ENCODE measurements at places on chromosomes 3 and 15. TPM values are rescaled to one million over a fixed set of nuclear protein-coding genes. Genes with fewer than 3 reads are reported as not detected.
A peak's percentile ranks its signal among the peaks of the same experiment; 100 is the strongest.

CCDC9B gene
- total RNA-seq, result 23.9 TPM

FANCD2OS gene
- not detected for total RNA-seq

SLC2A2 gene
- not detected for total RNA-seq

LRRN1 gene
- 3.5 TPM for total RNA-seq

GOLGA8A gene
- total RNA-seq, result 27.5 TPM

P2RY14 gene
- total RNA-seq, result not detected

C2CD4A gene
- total RNA-seq, result under 0.01 TPM

- H3K4me1 ChIP-seq, result peaks cover 15% of the 10 kb centered on the region
- no peak overlapping the region for H3K4me3 ChIP-seq
- H3K36me3 ChIP-seq, result no peaks in the 10 kb centered on the region
Measured at GRCh38 chr3:69869643-69870042, 129.9 kb upstream of the SAMMSON start.

DNA sequence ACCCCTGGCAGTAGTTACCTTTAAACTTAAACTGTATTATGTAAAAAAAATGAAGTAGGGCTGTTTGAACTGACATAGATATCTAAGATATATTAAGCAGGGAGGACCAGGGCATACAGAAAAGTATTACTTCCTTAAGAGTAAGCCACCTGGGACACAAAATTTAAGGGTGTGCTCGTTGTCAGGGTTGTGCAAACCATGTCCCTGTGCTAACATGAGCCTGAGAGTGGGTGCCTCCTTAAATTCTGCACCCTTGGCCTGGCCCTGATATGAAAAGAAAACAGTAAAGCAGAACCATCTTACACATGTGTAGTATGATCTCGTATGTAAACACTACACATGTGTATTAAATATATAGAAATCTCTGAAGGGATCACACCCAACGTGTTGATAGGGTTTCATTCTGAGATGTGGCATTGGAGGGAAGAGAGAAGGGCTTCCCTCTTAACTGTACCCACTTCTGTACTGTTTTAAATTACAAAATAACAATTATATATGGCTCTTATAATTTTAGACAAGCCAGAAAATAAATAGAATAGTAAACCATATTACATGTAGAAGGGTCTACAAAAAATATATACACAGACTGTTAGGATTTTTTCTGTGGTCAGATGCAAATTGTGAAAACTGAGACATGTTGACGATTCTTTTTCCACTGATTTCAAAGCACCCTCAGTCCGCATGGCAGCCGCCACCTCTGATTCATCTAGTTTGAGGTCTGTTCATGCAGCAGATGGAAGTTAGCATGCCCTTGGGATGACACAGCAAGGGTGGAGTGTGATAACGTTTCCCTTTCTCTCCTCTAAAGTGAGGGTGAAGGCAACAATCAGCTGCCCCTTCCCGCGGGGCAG is 400.8 kb upstream of the PROK2 start:
- H3K4me1 ChIP-seq, result peaks cover 18% of the 10 kb centered on the region
- H3K27me3 ChIP-seq, result no peaks in the 10 kb centered on the region
- peak overlapping the region; percentile 94 for H3K27ac ChIP-seq

GRCh38 chr3:71372241-71372768 is 211.2 kb downstream of the FOXP1 start:
- H3K4me3 ChIP-seq, result no peak overlapping the region
- H3K27ac ChIP-seq, result no peak overlapping the region
- H3K27me3 ChIP-seq, result no peaks in the 10 kb centered on the region
- H3K36me3 ChIP-seq, result no peaks in the 10 kb centered on the region
- no peak for DNase-seq
- H3K4me1 ChIP-seq, result peaks cover 13% of the 10 kb centered on the region

GRCh38 chr3:155843569-155843968 is 10.7 kb downstream of the SLC33A1 start:
- no peak overlapping the region for H3K27ac ChIP-seq
- H3K4me1 ChIP-seq, result no peaks in the 10 kb centered on the region
- no peaks in the 10 kb centered on the region for H3K36me3 ChIP-seq
- H3K4me3 ChIP-seq, result no peak overlapping the region
- no peak for DNase-seq
- no peaks in the 10 kb centered on the region for H3K27me3 ChIP-seq

DNA sequence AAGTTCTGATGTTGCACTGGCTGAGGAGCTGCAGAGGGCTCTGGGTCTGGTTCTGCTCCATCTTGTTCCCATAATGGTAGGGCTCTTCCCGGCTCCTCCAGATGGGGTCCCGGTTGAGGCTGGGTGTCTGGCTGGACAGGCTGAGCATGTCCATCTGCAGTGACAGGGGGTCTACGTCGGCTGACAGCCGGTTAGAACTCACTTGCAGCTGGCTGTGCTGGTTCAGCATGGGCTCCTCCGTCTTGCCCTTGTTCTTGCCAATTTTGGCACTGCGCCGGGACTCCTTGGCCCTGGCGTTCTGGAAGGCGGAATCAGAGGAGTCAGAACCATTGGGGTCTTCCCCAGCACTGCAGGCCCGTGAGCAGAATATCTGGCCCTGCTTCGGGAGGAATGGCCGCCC is 78.1 kb downstream of the PRICKLE2 start:
- H3K27ac ChIP-seq, result no peak overlapping the region
- H3K4me1 ChIP-seq, result peaks cover 16% of the 10 kb centered on the region
- no peak overlapping the region for H3K4me3 ChIP-seq
- no peaks in the 10 kb centered on the region for H3K27me3 ChIP-seq
- no peak for DNase-seq
- peaks cover 19% of the 10 kb centered on the region for H3K36me3 ChIP-seq

- no peak for DNase-seq
- no peak overlapping the region for H3K4me3 ChIP-seq
- no peaks in the 10 kb centered on the region for H3K27me3 ChIP-seq
- H3K4me1 ChIP-seq, result peaks cover under 1% of the 10 kb centered on the region
- H3K36me3 ChIP-seq, result no peaks in the 10 kb centered on the region
Measured at GRCh38 chr3:190261015-190261414, 61.2 kb downstream of the CLDN1 start.

DNA sequence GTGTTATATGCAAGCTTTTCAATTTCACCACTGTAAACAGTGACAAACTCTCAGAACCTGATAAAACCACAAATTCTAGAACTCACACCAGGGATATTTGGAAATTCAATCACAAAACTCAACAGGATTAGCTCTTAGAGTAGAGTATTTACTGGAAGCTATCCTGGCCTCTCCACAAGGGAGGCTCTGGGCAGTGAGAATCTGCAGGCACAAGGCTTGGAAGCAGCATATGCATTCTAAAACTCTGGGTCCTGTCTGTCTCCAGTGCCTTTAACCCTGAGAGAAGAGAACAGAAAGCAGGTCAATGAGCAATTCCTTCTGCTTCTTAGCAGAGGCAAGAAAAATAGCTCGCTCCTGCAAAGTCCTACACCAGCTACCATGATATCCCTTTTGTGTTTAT is 23.4 kb downstream of the PLSCR4 start:
- H3K27me3 ChIP-seq, result no peaks in the 10 kb centered on the region
- H3K4me3 ChIP-seq, result no peak overlapping the region
- no peak overlapping the region for H3K27ac ChIP-seq
- no peak for DNase-seq
- H3K4me1 ChIP-seq, result peaks cover 11% of the 10 kb centered on the region

- no peaks in the 10 kb centered on the region for H3K27me3 ChIP-seq
- no peak overlapping the region for H3K4me3 ChIP-seq
- peak overlapping the region; percentile 30 for H3K27ac ChIP-seq
- H3K4me1 ChIP-seq, result peaks cover 15% of the 10 kb centered on the region
- DNase-seq, result no peak
- no peaks in the 10 kb centered on the region for H3K36me3 ChIP-seq
Measured at GRCh38 chr3:25448750-25449692, 21.0 kb downstream of the RARB start.

GRCh38 chr3:136992115-136992514 is 34.3 kb downstream of the IL20RB start:
- peaks cover 14% of the 10 kb centered on the region for H3K4me1 ChIP-seq
- no peak overlapping the region for H3K4me3 ChIP-seq
- H3K27me3 ChIP-seq, result no peaks in the 10 kb centered on the region
- no peaks in the 10 kb centered on the region for H3K36me3 ChIP-seq
- no peak overlapping the region for H3K27ac ChIP-seq
- DNase-seq, result no peak

GRCh38 chr3:6640907-6641306 is 220.0 kb upstream of the GRM7 start:
- no peak overlapping the region for H3K4me3 ChIP-seq
- DNase-seq, result no peak
- H3K36me3 ChIP-seq, result no peaks in the 10 kb centered on the region
- no peak overlapping the region for H3K27ac ChIP-seq
- no peaks in the 10 kb centered on the region for H3K4me1 ChIP-seq
- no peaks in the 10 kb centered on the region for H3K27me3 ChIP-seq

DNA sequence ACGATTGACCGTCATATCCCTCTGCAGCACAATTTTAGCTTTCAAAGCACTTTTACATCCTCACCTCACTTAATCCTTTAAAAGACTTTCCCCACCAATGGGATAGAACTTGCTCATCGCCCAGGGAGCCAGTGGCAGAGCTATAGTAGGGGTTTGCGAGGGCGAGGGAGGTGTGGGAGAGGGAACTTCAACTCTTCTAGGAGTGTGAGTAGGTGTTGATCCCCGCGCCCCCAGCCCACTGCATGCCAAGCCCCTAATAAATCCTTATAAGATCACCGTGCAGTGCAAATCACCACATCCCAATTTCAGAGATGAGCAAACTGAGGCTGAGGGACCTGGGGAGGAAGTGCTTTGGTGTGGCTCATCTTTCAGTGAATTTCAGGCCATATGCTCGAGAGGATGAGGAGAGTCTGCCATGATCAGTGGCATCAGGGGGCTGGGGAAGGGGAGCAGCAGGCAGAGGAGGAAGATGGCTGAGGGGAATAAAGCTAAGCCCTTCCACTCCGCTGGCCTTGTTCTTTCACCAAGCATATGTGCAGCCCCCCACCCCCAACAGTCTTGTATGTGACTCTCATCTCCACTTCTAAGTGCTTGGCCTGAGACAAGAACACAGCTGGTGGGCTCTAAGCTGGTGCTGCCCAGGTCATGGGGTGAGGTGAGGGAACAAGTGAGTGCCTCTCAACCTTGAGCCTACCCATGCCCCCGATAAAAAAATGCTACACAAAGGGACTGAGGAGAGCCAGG is 5.1 kb downstream of the INSYN1 start:
- no peaks in the 10 kb centered on the region for H3K4me1 ChIP-seq
- no peak for DNase-seq
- peaks cover 28% of the 10 kb centered on the region for H3K27me3 ChIP-seq
- H3K4me3 ChIP-seq, result no peak overlapping the region

- H3K36me3 ChIP-seq, result no peaks in the 10 kb centered on the region
- H3K27ac ChIP-seq, result no peak overlapping the region
- no peaks in the 10 kb centered on the region for H3K27me3 ChIP-seq
- peak; percentile 81 for DNase-seq
- H3K4me1 ChIP-seq, result peaks cover 10% of the 10 kb centered on the region
- no peak overlapping the region for H3K4me3 ChIP-seq
Measured at GRCh38 chr3:8727605-8728512, 5.7 kb upstream of the CAV3 start.

DNA sequence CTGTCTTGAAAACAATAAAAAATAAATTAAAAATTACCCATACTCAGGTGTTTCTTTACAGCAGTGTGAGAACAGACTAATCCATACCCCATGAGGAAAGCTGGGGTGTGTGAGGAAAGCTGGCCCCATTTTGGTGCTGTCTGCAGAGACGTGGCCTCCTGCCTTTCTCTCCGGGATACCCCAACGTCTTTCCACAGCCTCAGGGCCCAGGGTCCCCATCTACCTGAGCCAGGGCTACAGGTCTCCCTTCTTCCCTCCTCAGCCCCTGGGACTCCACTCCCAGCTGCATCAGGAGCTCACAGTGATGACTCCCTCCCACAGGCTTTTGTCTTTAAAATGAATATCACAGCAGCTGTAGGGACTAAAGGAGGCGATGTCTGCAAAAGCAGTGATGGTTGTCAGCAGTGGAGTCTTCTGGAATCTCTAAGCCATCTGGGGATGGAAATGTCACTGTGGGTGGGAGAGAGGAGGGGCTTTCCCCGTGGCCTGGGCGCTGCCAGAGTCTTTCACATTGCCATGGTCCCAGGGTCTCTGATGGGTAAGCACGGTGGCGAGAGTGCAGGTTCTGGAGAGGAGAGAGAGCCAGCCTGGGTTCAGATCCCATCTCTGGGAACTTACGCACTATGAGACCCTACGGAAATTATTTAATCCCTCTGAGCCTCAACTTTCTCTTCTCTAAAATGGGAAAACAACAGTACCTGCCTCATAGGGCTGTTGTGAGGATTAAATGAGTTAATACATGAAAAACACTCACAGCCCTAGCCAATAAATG is 259.3 kb downstream of the PLCL2 start:
- peaks cover 3% of the 10 kb centered on the region for H3K4me1 ChIP-seq
- no peak for DNase-seq
- no peaks in the 10 kb centered on the region for H3K36me3 ChIP-seq
- H3K27me3 ChIP-seq, result peaks cover under 1% of the 10 kb centered on the region
- no peak overlapping the region for H3K27ac ChIP-seq

GRCh38 chr15:101526442-101526841 is 36.9 kb upstream of the PCSK6 start:
- no peaks in the 10 kb centered on the region for H3K4me1 ChIP-seq
- no peaks in the 10 kb centered on the region for H3K36me3 ChIP-seq
- no peak overlapping the region for H3K27ac ChIP-seq
- peaks cover 3% of the 10 kb centered on the region for H3K27me3 ChIP-seq
- no peak overlapping the region for H3K4me3 ChIP-seq

GRCh38 chr3:129556890-129557547 is 14.0 kb downstream of the H1-8 start:
- no peak for DNase-seq
- no peak overlapping the region for H3K27ac ChIP-seq
- H3K4me3 ChIP-seq, result no peak overlapping the region
- H3K27me3 ChIP-seq, result no peaks in the 10 kb centered on the region

DNA sequence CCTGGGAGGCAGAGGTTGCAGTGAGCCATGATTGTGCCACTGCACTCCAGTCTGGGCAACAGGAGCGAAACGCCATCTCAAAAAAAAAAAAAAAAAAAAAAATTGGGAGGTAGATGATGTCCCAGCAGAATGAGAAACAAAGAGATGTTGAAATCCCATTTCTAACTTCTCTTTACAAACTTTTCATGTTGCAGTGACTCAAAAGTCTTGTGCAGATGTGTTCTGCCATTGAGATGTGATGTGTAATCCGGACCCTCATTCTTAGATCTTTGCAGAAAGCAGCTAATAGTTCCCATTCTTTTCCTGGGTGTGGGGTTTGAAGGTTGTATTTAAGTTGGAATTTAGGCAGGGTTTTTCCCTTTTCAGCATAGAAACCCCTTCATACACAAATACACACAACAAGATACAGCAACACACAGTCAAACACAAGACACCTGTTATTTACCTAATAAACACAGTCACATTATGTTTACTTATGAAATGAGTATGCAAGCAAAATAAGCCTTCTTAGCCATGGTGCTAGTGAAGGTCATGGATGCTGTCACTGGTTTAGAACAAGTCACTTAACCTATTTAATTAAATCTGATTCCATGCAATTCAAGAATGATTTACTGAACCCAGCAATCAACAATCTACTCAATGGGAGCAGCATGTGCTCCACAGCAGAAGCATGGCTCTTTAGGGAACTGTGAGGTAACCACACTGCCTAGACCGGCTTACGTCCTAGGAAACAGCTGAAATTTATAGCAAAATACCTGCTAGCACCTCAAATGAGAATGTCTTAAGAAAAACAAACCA is 14.9 kb downstream of the SIAH2 start:
- no peak for DNase-seq
- peak overlapping the region; percentile 3 for H3K27ac ChIP-seq
- peaks cover 46% of the 10 kb centered on the region for H3K4me1 ChIP-seq
- H3K36me3 ChIP-seq, result peaks cover 3% of the 10 kb centered on the region
- no peak overlapping the region for H3K4me3 ChIP-seq

- H3K36me3 ChIP-seq, result no peaks in the 10 kb centered on the region
- H3K4me3 ChIP-seq, result no peak overlapping the region
- DNase-seq, result no peak
- no peak overlapping the region for H3K27ac ChIP-seq
- no peaks in the 10 kb centered on the region for H3K4me1 ChIP-seq
Measured at GRCh38 chr15:66162286-66162685, 91.3 kb downstream of the MEGF11 start.

Measured in osteoblast (primary cell).